Common myeloid progenitor, CD34-positive (primary cell): ENCODE measurements at places on chromosomes 13 and 19.
A peak's percentile ranks its signal among the peaks of the same experiment; 100 is the strongest.

DNA sequence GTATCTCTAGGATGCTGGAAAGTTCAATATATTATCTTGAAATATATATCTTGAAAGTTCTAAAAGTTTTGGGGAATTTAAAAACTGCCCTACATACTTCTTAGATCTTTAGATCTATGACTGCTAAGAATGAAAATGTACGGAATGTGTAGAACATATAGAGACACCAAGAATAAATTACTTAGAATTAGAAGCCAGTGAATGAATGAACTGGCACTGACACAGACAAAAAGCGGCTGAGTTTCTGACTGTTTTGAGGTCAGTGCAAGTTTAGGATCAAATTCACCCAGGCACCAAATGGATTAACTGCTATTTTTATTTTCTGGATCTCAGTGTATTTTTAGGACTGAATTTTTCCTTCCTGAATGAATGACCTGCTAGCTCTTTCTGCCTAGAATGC is 411.2 kb downstream of the KCTD12 start:
- no peak for DNase-seq

DNA sequence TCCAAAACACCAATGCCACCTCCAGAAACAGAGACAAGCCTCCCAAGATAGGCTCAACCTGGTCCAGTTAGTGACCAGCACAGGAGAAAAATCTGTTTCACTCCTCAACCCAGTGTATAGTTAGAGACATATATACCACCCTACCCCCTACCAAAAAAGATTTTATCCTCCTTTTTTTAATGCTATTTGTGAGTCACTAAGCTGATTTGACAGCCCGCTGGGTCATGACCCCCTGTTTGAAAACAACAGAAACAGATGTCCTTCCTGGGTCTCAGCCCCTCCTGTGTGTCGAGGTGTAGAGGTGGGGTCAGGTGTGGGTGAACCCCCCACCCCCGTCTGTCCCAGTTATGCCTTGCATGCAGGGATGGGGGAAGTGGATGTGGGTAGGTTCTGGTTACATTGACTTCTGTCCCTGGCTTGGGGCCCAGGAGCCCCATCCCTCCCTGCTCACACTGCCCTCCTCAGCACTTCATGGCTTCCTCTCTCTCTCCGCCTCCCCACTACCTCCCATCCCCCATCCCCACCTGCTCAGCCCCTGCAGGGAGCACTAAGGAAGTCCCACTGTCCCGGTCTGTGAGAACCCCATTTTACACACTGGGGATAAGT is 14.0 kb upstream of the TOMM40 start:
- peak; percentile 73 for DNase-seq

- no peak for DNase-seq
Observed at GRCh38 chr13:73065665-73066340, 7.0 kb downstream of the KLF5 start.

GRCh38 chr19:1492474-1493006 is 1.6 kb downstream of the REEP6 start:
- DNase-seq = no peak

DNA sequence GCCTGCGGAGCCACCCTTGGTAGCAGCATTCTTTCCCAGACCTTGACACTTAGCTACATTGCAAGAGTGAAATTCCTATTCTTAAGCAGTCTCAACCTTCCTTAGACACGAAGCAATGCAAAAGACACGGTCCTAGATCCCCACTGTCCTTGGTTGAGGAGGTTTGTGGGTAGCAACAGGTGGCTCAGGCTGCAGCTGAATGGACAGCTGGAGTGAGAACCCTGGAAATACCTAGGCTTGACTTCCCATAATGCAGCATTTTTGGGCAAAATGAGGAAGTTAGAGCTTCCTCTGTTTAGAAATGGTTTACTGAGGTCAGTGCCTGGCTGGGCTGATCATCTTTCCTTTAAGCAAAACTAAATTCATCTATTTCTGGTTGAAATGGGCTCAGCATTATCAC is 296.6 kb downstream of the RFC3 start:
- DNase-seq = peak; percentile 22

DNA sequence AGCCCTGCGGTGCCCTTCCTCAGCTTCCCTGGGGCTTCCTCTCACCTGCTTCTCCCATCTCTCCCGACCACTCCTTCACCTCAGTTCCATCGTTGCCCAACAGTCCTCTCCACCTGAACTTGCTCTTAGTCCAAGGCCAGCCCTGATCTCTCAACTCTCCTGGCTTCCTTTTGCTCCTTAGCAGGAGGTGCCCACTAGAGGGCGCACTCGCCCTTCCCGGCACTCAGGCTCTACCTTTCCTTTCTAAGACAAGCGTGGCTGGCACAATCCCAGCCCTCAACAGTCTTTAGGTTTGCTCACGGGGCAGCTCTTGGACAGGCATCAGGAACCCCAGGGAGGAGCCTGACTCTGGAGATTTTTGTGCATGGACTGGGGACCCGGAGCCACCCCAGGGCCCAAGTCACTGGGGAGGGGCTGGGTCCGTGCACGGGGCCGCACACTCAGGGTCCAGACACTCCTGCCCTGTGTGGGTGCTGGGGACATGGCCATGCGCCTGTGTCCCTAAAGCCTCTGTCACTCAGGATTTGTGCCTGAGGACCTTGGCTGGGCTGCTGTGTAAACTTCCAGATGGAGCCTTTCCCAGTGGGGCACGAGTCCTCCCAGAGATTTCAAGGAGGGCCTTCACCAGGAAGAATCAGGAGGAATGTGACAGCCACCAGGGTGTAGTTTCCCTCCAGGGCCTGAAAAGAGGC is 12.1 kb upstream of the CEACAM8 start:
- DNase-seq = peak; percentile 47

- DNase-seq = peak; percentile 18
Observed at GRCh38 chr19:13538601-13539253, 32.4 kb upstream of the CACNA1A start.

- peak; percentile 13 for DNase-seq
Observed at GRCh38 chr13:25371158-25371874, 458 bp upstream of the ATP8A2 start.

DNA sequence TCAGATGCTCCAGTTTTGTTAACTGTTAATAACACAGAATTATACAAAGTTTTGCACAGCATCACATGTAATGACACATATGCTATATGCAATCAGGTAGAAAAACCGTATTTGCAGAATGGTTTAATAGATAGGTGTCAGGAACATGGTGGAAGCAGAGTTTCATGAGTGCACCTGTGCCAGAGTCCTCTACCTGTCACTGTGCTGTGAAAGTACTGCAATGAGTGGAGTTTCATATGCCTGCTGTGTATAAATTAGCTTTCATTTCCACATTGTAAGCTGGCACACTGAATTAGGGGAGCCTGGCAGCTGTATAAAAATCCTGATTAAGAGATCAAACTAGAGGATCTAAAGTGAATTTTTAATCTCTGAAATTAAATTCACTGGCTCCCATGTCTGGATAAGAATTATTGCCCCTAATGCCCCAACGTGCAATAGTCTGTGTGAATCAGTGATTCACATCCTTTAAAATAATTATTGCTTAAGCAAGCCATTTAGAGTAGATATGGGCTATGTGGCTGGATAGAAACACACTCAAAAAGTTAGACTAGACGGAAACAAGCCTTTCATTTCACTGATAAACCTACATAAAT is 8.5 kb upstream of the EEF1AKMT1 start:
- no peak for DNase-seq

DNA sequence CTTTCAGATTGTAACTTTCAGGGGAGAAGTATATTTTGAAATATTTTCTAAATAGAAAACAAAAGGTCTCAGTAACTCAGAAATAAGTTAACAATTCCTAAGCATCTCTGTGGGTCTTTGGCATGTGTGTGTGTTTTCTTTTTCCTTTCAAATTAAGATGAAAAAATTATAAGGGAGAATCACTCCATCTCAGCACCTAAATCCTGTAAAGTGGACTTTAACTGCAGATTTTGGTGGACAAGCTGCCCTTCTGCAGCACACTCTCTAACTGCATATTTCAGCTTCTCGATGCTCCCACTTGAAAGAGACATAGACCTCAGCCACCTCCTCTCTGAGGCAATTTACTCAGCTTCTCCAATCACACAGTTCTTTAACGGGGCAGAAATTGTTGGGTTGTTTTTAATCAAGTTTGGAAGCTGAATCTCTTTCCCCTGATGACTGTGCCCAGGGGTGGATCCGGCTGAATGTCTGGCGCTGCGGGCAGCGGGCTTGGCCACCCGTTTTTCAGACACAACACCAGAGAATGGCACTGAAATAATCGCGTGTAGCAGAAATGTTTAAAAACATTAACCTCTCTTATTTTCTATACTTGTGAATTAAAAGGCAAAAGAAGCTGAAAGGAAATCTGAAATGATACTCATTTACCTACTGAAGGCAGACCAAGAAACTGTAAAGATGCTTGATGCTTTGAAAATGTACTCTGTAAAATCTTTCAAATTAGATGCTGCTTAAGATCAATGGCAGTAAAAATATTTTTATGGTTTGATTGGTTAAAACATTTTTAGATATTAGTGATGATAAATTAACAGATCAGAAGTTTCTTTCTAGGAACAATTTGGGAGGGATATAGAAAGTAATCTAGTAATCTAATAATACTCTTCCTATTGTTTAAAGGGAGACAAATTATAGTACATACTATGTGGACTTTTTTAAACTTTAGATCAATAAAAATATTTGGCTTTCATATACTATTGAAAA is 12.4 kb downstream of the ZIC2 start:
- no peak for DNase-seq

- no peak for DNase-seq
Observed at GRCh38 chr19:51277112-51277511, 26.2 kb downstream of the SIGLECL1 start.

- no peak for DNase-seq
Observed at GRCh38 chr19:35896643-35897040, 3.7 kb downstream of the NFKBID start.

DNA sequence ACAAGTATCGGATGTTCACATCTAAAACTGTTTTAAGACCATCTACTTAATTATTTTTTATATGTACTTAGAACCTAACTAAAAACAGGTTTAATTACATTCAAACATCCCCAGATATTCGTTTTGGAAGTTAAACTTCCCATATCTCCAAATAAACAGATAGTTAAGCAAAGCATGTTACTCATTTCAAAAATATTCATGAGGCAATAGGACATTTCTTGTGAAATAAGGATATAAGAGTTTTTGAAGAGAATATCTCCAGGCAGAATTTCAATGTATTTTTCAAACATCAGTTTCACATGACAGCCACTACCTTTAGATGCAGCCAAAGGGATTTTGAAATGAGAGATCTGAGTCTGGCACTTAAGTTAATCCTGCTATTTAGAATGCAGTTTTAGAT is 697.5 kb downstream of the SLITRK1 start:
- DNase-seq = no peak

DNA sequence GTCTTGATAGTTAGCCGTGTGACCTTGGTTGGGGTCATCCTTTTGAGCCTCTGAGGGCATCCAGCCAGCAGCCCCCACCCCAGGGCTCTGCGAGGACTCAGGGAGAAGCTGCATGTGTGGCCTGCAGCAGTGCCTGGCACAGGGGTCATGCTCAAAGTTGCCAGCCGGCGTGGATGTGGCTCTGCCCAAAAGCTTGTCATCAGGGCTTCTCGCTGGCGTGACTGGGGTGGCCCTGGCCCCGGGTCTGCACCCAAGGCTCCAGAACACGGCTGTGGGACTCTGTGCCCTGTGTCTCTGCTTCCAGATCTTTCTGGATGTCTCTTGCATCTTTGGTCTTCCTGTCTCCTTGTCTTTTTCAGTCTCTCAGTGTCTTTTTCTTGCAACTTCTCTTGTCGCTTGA is 90.9 kb downstream of the RYR1 start:
- DNase-seq = no peak

DNA sequence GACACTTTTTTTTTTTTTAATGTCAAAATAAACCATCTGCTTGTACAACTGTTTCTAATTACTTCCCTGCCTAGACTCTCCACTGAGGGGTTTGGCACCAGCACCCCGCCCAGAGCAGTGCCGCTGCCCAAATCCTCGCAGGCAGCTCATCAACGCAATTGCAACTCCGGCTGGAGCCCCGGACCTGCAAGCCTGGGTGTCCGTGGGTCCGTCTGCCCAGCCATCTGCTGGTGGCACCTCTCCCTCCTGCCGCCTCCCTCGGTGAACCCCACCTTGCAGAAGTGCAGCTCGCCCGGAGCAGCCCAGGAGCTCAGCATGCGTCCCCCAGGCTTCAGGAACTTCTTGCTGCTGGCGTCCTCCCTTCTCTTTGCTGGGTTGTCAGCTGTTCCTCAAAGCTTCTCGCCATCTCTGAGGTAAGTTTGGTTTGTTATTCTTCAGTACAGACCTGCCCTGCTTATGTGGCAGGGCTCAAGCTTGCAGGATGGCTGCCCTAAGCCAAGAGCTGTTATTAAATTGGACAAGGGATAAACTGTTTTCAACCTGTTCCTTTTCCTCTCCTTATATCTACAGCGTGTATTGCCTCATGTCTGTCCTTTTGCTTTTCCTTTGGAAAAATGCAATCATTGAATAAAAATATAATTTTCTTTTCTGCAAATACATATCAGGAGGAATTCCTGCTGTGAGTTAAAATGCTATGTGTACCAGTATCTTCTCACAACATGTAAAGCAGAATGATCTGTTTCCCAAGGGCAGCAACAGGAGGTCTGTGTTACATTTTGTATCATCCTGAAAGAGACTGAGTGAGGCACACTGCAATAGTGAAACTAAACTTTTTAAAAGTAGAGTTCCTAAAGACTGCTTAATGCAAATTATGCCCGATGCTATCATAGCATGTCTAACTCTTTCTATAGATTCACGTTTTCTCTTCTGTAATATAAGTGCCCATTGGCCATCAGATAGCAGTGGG is at the start of gene ITGBL1:
Gene ITGBL1, plus strand, starts transcription at position 157 of the 967 bp plus-strand sequence. Its CDS starts 159 bp downstream, at position 316.
- no peak for DNase-seq

- no peak for DNase-seq
Observed at GRCh38 chr13:113883921-113884804, 20.3 kb upstream of the GAS6 start.

DNA sequence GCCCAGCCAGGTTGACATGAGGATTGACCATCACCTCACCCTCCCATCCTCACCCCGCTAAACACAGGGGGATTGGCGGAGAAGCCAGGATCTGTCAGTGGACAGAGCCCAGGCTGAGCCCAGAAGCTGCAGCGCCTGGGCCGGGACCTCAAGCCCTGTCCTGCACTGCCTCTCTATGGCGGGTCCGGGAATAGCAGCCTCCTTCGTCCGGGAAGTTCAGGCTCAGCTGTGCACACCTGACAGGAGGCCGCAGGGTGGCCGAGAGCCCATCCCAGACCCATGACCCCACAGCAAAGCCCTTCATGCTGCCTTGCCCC is 67.8 kb downstream of the SPACA7 start:
- DNase-seq = peak; percentile 49

DNA sequence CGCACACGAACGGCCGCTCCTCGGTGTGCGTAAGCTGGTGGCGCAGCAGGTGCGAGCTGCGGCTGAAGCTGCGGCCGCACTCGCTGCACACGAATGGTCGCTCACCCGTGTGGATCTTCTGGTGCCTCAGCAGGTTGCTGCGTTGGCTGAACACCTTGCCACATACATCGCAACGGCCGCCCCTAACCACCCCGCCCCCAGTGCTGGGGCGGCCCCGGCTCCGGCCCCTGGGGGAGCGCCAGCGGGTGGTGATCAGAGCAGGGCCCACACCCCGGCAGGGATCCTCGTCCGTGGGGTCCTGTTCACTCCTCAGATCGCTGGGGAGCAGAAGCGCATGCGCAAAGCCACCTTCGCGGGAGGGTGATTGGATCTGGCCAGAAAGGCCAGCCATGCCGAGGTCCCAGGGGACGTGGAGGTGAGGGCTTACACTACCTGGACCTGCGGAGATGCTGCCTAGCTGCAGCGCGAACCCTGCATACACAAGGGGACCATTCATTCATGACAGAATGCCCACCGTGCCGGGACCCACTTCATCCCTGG is 4.7 kb upstream of the UBE2M start:
- peak; percentile 41 for DNase-seq
